ENCODE measurements at places on chromosomes 13 and 19.

- no peak for DNase-seq
These were observed 795 bp downstream of the JOSD2 start for GRCh38 chr19:50510121-50510670.

- DNase-seq: no peak
These were observed 104.4 kb downstream of the DNAJC15 start for GRCh38 chr13:43127827-43128226.

GRCh38 chr13:111666164-111666776 lies 345.8 kb downstream of the TEX29 start:
- DNase-seq: no peak

GRCh38 chr13:110525328-110526319 lies 35.9 kb downstream of the RAB20 start:
- peak; percentile 98 for DNase-seq

GRCh38 chr19:1690699-1691307 lies 38.4 kb upstream of the TCF3 start:
- peak; percentile 17 for DNase-seq

DNA sequence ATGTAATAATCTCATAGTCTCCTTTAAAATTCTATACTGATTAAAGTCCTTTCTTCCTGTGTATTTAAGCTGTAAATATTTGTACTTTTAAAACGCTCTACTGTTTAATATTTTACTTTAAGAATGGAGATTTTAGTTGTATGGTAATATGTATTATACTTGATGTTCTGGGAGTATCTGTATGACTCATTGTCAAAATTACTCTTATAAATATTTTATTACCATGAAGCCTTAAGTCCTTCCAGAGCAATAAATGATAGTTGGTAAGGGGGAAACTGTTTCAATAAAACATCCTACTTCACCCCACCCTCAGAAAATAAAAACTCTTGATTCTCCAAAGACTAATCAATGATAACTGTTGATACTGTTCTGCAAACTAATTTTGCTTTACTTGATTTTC lies 6.4 kb downstream of the PCDH9 start:
- no peak for DNase-seq

DNA sequence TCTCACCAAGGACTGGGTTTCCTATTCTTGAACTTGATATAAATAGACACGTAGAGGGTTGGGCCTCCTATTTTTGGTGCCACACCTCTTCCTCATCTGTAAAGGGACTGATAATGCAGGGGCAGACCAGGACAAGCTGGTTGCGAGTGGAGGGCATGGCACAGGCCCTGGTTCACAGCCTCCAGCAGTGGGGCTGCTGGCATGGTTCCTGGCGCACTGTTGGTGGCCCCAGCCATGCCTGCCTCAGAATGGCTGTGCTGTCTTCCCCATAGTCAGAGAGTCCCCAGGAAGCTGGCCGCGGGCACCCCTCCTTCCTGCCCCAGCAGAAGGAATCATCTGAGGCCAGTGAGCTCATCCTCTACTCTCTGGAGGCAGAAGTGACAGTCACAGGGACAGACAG lies 10.5 kb upstream of the OVOL3 start:
- no peak for DNase-seq

- no peak for DNase-seq
These were observed 6.8 kb upstream of the FRY start for GRCh38 chr13:32024750-32025149.
